NCI-H774 (cell line): ENCODE measurements at places on chromosomes 2 and 18.

GRCh38 chr2:39408351-39409136 is 28.5 kb downstream of the MAP4K3 start:
- no peak for DNase-seq

DNA sequence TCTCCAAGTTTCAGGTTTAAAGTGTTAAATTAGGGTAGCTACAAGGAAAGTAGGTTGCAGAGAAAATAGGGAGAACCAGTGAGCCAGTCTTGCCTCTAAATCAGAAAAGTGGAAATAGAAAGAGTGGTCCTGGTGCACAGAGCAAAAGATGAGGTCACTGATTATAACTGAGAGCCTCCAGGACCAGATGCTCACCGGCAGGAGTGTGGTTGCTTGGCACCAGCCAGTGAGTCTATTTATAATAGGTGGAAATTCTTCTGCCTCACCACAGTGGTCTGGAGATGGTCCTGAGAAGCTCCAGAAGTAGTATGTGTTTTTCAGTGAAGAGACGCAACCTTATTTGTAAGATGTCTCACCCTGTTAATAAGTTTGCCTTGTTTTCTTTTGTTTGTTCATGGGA is 373.9 kb upstream of the KCNJ3 start:
- DNase-seq: no peak

DNA sequence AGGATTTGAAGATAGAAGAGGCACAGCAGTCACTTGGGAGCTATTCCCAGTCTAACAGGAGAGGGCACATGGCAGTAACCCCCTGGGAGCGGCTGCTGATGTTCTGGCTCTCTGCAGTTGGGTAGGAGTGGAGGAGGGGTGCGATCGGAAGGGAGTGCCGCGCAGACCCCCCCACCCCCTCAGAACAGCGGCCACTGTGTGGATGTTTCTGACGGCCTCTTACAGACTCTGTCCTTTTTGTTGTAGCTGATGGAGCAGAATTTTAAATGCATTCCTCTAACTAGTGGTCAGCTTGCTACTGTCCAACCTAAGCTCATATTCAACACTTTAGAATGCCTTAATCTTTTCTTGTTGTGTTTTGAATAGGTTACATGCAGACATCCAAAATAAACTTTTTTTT is 127.9 kb downstream of the AGAP1 start:
- DNase-seq: no peak

DNA sequence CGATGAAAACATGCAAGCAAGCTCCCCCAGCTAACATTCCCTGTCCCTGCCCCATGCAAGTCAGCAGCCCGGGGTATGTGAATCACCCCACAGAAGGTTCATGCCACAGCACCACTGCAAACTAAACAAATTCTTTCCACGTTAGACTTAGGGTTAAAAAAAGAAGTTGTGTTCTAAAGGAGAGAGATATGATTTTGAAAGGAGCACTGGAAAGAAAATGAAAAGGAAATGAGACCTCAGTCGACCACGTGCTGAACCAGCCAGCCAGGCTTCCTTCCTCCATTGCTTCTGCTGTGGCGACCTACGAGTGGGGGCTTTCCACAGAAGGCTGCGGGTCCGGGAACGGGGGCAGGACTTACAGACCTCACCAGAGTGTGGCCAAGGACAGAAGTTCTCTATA is 52.0 kb downstream of the ARL4C start:
- DNase-seq: no peak

GRCh38 chr2:240327566-240327965 is 107.9 kb upstream of the GPC1 start:
- DNase-seq: no peak

DNA sequence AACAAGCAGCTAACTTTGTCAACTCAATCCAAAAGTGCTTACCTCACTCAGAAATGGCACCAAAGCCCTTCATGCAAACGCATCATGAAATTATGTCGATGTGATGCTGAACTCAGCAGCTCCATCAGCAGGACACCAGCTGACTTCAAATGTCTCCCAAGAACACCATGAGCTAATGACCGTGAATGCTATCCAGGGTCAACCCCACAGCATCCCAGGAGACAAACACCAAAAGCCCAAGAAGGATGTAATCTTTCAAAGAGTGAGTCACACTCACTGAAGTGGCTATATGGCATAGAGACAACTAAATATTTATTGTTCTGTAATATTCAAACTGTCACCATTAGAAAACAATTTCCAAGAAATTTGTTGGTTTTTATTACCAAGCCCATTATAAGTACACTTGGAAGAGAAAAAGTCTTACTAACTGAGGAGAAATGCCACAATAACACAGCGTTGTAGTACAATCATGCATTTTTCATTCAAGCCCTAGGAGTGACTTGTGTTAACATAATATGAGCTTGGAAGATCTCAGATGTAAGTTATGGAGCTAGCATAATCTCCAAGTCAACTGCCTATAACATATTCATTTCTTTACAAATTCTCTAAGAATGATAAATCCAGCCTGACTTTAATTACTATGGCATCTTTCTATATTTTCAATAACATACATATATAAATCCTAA is 165.0 kb upstream of the CCDC68 start:
- no peak for DNase-seq

DNA sequence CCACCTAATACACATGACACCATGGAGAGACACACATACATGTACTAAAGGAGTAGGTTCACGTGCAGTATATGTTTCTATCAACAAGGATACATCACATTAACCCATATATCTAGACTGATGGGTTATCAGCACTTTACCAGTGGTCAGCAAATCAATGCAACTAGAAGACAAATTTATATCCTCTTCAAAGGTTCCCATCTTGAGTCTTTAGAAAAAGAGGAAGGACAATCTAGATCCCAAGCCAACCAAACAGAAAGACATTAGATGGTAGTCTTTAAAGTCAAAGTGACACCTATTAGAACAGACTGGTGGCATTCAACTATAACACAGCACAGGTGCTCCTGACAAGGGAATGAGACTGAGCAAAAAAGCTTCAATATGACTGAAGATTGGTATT is 13.8 kb upstream of the SERTAD2 start:
- DNase-seq: no peak

DNA sequence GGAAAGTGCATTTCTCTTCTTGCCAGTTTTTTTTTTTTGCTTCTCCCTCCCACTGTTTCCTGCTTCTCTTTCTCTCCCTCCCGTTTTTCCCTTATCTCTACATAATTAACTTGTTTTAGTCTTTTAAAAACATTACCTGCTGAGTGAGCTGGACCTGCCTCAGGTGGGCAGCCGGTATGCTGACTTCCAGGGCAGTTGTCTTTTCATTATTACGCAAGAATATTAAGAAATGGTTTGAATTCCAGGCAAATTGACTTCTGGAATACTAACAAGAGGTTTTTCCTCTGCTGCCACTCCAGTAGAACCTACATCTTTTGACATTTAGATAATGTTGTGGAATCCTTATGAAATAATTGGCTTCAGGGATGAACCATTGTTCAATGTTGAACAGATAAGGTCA is 161.8 kb downstream of the THSD7B start:
- DNase-seq: no peak

GRCh38 chr18:31607384-31607783 is 15.7 kb downstream of the TTR start:
- DNase-seq: no peak

DNA sequence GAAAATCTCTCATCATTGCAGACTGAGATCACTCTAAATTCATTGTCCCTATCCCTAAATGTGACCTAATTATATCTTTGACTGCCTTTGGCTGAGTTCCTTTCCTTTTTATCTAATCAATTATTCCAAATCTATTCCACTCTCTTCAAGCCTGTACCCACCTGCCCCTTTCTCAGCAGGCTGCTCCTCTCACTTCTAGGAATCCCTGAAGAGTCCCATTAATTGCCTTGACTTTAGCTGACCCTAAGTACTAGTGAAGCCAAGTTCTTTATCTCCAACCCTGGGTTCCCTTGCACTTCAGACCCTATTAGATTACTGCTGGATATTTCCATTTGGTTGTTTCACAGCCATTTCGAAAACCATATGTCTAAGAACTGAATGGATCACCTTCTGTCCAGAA is 102.8 kb downstream of the GREB1L start:
- no peak for DNase-seq

- DNase-seq: peak; percentile 8
These were observed 63.0 kb upstream of the DSC1 start for GRCh38 chr18:31225668-31226067.

DNA sequence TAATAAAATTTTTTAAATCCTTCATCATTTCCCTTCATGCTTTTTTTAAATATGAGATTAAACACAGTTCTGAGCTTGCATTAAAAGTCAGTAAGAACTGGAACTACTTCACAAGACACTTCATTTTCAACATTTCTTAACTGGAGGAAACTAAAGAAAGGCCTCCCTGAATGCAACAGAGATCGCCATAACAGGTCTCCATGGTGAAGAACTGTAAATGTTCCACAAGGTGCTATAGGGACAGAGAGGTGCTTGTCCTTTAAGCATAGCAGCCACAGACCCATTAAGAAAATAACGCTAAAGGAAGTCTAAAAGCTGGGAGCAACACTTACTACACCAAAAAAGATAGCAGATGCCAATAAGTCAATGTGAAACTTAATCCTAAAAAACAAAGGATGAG is 8.5 kb downstream of the STAM2 start:
- no peak for DNase-seq

DNA sequence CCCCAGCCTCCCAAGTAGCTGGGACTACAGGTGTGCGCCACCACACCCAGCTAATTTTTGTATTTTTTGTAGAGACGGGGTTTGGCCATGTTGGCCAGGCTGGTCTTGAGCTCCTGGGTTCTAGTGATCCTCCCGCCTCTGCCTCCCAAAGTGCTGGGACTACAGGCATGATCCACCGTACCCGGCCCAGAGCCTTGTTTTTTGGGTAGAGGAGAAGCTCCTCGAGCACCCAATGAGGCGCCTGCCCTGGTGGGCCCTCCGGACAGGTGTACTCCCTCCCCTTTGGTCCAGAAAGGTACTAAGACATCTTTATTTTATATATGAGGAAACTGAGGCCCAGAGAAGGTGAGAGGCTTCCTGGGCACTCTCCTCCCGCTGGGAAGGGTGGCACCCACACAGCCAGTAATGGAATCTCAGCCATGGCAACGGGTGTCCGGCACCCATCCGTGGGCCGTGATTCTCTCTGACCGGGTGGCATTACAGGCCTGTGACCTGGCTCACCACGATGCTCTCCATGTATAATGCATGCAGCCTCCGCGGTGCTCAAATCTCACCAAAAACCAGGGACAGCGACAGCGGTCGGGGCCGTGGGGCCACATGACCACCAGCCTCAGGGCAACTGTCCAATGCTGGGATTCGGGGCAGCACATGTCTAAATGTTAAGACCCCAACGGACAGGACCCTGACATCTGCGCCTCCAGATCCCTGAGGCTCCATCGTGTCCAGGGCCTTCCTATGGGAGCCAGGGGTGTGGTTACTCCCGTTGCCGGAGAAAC is 16.8 kb upstream of the KLHL30 start:
- no peak for DNase-seq

DNA sequence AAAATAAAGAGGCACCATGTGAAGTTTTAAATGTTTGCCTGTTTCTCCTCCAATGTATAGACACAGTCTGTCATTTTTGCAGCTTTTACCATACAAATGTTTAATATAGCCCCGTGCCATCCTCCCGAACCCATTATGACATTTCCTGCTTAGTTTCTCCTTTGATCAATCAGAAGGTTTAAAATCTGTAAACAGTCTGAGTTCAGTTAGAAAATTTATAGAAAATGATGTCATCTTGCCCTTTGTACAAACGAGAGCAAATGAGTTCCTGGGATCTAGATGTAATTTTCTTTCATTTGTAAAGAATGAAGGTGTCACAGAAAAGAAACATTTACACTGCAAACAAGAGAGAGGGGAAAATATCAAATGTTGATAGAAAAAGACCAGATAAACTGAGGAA is 62.7 kb upstream of the NFU1 start:
- peak; percentile 62 for DNase-seq

GRCh38 chr2:121220995-121221394 is 64.0 kb downstream of the TFCP2L1 start:
- no peak for DNase-seq

GRCh38 chr2:169363560-169364150 is 1.3 kb upstream of the LRP2 start:
- DNase-seq: peak; percentile 59

DNA sequence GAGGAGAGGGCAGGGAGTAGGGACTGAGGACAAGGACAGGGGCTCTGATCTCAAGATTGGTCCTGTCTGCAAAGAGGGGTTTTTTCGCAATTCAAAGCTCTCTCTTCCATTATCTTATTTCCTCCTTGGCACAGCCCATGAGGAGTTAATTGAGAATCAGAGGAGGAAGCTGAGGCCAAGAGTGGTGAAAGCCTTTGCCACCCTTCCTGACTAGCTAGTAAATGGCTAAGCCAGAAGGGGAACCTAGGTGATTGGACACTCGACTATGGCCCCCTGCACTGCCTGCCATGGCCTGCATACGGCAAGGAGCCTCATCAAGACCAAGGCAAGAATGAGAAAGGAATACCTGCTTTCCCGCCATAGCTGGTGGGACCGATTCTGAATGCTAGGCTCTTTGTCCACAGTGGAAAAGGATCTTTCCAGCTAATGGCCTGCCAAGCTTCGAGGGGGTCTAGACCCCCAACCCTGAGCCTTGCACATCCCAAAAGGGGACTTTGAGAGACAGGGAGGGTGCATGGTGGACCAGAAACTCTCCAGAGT is 237.9 kb downstream of the HAUS1 start:
- no peak for DNase-seq

- no peak for DNase-seq
These were observed 257.2 kb downstream of the SRBD1 start for GRCh38 chr2:45353879-45354278.

GRCh38 chr18:35507623-35508022 is 9.9 kb upstream of the INO80C start:
- no peak for DNase-seq

- DNase-seq: no peak
These were observed 95.6 kb downstream of the DDX1 start for GRCh38 chr2:15687243-15687642.

DNA sequence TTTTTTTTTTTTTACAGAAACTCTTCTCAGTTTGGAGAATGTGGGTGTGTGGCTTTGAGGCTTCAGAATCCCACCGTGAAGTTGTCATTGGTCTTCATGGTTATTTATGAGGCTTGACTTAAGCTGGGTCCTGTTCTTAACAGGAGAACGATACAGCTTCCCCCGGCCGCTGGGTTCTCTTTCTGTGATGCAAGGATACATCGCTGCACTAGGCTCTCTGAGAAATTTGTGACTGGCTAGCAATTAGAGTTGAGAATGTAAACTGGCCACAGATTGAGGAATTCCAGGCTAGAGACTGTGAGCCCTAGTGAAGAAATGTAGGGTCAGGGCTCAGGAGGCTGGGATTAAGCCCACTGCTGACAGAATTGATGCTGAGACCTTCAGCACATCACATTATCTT is 29.8 kb downstream of the MGAT5 start:
- no peak for DNase-seq
